Inflammatory macrophage (primary cell): ENCODE measurements at places on chromosomes 3 and 15.
A peak's percentile ranks its signal among the peaks of the same experiment; 100 is the strongest.

GRCh38 chr3:63034101-63034500, 158.9 kb upstream of the CADPS start:
- no peak for DNase-seq

DNA sequence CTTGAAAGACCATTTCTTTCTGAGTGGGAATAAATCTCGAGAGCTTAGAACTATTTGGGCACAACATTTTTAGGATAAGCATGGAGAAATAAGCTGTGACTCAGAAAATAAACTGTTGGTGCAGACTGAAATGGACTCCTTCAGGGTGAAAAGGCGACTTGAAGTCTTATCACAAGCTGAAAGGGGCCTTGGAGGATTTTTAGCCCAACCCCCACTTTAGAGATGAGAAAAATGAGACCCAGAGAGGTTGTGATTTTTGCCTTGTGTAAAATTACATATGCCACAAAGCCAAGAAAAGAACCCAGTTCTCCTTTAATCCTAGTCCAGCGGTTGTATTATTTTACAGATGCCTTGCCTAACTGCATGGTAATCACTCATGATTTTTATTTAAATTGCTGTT, 1.5 kb downstream of the ATP1B3 start:
- peak; percentile 33 for DNase-seq

DNA sequence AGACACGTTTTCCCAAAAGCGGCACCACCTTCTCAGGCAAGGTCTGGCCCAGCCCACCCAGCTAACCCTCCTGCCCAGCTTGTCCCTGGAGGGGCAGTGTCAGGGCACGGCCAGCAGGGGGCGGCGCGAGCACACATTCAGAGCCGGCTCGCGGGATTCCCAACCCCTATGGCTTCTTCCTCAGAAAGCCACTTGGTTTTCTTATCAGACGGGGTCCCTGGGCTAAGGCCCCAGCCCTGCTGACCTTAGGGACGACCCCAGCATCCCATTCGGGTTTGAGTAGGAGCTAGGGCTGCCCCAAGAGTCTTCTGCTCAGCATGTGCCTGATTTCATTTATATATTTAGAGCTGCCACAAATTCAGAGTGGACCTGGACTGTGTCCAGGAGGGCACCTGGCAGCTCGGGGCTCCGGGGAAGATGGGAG, 14.5 kb downstream of the RLBP1 start:
- DNase-seq: peak; percentile 60

DNA sequence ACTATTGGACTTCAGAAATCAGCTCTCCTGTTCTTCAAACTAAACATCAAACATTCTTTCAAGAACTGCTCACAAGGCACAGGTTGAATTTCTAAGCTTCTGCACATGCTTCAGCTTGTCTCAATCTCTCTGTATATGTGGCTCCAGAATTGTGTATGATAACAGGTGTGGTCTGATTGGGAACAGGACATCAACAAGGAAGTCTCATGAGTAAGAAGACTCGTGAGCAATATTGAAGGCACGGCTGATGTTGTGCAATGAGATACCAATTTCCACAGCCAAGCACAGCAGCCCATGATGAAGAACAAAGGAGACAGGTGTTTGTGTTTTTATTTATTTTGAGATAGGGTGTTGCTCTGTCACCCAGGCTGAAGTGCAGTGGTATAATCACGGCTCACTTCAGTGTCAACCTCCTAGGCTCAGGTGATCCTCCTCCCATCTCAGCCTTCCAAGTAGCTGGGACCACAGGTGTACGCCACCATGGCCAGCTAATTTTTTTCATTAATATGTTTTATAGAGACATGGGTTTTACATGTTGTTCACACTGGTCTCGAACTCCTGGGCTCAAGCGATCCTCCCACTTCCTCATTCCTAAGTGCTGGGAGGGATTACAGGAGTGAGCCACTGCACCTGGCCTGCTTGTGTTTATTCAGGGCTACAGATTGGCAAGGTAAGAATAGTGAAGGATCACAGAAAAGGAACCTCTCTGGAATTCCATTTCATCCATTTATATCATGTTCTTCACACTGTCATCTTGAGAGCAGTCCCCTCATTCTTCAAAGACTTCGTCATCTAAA, 32.2 kb upstream of the ABHD17C start:
- no peak for DNase-seq

GRCh38 chr3:62051506-62051905, 321.8 kb downstream of the FEZF2 start:
- DNase-seq: no peak

DNA sequence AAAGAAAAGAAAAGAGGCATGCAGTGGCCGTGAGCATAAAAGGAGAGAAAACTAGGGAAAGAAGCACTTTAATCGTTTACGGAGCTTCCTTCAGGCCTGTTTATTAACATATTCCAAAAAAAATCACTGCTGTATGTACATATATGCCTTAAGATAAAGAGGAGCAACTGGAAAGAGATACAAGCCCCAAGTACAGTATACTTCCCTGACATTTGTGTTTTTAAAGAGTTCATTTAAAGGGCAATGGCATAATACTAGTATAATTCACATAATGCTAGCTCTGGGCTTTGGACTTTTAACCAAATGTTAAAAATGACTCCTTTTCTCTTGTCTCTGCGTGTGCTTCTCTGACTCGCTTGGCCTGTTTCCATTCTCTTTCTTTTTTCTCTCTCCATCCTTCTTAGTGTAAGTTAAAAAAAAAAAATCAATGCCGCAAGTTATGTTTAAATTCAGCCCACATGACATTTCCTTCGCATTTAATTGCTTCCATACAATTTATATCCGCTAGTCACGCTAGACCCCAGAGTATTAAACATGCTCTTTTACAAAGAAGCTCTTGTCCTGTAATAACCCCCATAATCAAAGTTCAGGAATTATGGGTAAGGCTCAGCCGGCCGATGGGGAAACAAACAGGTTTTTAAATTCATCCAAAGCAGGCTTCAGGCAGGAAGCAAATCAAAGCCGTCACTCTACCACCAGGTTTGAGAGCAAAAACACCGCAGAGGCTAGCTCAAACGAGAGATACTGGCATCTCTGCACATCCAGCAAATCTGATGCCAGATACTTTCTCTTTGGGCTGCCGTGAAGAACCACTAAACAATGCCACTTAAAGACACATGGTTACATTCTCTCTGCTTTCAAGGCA, 19.4 kb downstream of the WWTR1 start:
- no peak for DNase-seq

- DNase-seq: no peak
These were observed 106.8 kb downstream of the WNT7A start for GRCh38 chr3:13772885-13773745.

- no peak for DNase-seq
These were observed 3.3 kb upstream of the ITPKA start for GRCh38 chr15:41490355-41490754.

DNA sequence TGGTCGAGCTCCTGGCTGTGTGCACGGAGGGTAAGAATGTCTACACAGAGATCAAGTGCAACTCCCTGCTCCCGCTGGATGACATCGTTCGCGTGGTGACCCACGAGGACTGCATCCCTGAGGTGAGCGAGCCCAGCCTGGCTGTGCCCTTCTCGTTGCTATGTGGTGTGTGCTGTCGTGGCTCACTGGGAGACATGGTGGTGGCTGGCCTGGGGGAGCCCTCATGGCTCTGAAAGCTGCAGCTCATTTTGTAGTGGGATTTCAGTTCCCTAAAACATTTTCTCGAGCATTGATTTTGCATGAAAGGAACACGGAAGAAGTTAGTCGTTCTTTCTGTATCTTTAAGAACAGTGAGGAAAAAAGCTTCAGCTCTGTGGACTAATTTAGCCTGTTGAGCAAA, 200.5 kb downstream of the ITPR1 start:
- no peak for DNase-seq

- DNase-seq: no peak
These were observed 80.0 kb upstream of the MRPS22 start for GRCh38 chr3:139263798-139264197.

DNA sequence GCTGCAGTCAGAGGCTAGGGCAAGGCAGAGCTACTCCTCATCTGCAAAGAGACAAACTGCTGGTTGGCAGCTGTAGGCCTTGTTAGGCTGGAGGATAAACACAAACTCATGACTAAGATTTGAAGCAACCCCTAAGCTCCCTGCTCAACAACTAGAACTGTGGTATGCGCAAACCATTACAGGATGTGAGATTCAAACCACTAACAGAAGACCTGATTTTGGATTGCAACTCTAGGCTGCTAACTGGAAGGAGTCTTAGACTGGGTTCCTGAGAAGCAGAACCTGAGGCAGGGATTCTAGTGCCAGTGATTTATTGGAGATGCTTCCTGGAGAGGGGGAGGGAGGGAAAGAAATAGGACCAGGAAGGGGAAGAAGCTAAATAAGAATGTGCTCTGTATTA, 22.5 kb downstream of the CCR4 start:
- peak; percentile 7 for DNase-seq

DNA sequence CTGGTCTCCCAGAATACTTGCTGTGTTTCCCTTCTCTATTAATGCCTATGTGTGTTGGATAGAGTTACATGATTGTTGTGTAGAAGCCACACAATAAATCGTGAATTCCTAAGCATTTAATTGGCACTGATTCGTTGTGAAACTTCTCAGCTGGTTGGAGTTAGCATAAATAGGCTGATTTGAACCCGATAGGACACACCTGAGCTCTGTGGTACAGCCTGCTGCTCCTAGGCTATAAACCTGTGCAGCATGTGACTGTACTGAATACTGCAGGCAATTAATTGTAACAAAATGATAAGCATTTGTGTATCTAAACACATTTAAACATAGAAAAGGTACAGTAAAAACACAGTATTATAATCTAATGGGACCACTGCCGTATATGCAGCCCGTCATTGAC, 4.9 kb downstream of the ACAD11 start:
- DNase-seq: no peak

GRCh38 chr3:177904621-177905020, 631.6 kb upstream of the KCNMB2 start:
- no peak for DNase-seq

- DNase-seq: no peak
These were observed 120.1 kb downstream of the OXNAD1 start for GRCh38 chr3:16385151-16385550.

DNA sequence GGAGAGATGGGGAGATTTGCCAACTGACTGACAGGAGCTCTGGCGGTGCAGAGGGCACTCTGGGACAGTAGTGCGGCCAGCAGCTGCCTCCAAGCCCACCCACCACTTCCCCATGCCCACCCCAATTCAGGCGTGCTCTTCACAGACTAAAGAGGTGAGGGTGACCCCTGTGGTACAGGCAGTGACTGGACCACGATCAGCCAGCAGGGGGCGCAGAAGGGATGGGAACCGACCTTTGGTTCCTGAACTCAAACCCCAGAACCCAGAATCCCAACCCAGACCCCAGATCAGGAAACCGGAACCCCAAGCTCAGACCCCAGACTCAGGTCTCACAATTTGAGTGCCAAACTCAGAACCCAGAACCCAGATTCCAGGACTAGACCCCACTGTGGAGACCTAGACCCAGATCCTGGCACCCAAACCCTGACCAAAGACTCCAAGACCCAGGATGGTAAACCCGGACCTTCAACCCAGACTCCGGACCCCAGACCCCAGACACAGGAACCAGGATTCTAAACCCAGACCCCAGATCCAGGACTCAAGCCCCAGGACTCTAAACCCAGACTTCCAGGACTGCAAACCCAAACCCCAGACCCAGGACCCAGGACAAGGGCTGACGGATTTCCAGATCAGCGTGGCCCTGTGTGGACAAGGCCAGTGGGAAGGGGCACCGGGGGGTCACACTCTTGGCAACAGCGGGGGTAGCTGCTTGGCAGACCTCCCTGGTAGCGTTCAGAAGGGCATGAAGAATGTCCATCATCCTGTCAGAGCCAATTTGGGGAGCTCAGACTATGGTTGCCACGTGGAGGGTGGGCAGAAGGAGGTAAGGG, 3.7 kb upstream of the MYL3 start:
- peak; percentile 69 for DNase-seq

GRCh38 chr3:114863848-114864247, 283.2 kb downstream of the ZBTB20 start:
- DNase-seq: no peak

- DNase-seq: no peak
These were observed 83.2 kb downstream of the MB21D2 start for GRCh38 chr3:192834428-192834827.

GRCh38 chr3:66383998-66384745, 116.7 kb downstream of the LRIG1 start:
- DNase-seq: no peak

DNA sequence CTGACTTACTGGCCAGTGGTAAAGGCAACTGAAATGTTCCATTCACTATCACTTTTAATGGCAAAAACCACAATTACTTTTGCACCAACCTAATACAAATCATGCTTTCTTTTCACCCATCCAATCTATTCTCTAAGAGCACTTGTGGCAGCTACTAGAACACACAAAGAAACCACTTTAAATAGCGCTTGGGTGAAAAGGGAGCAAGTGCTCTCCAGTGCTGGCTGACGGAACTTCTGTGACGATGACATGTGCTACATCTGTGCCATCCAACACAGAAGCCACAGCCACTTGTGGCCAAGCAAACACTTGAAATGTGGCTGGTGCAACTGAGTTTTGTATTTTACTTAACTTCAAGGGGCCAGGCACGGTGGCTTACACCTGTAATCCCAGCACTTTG, 18.9 kb downstream of the SH3BP5 start:
- DNase-seq: no peak

- peak; percentile 85 for DNase-seq
These were observed 19.0 kb downstream of the STOML1 start for GRCh38 chr15:73972984-73973682.

DNA sequence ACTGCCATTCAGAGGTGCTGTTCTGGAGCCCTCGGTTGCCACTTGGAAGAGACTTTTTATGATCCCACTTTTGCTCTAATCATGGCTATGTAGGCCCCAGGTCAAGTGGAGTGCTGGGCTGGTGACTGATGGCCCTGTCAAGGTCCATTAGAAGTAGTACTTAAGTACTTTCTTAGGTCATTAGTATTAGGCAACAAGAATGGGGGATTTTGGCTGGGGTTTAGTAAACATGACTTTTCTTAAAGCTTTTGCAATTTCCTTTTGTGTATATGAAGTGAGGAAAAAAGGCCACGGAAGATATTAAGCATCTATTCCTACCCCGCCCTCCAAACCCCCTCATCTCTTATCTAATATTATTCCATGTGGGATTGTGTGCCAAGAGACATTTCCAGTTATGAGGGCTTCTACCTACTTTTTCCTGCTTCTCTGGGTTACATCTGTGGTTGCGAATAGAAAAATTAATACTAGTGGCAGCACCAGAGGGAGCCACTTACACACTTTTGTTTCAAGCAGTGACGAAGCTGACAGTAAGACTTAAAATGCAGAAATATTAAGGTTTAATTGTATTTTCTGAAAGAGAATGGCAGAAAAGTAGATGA, 13.9 kb downstream of the NLGN1 start:
- no peak for DNase-seq

- no peak for DNase-seq
These were observed 6.4 kb downstream of the SNX4 start for GRCh38 chr3:125513490-125514115.

- DNase-seq: no peak
These were observed 131.2 kb downstream of the RBMS3 start for GRCh38 chr3:29412110-29412509.

GRCh38 chr15:75185271-75186029, 16.2 kb upstream of the C15orf39 start:
- DNase-seq: no peak

DNA sequence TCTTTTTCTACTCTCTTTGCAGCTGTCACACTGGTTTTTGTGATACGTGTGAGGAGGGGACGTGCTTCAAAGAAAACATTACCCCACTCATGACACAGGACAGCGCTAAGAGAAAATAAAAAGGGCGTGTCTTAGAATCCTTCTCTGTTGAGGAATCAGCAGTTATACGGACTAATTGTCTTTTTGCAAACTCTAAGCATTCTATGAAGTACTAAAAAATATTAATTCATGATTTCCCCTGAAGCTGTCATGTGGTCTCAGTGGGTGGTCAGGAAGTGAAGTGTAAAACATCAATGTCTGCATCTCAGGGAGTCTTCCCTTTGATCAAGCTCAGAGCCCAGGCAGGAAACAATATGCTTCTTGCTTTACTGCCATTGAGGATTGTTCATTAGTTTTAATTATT, 117.5 kb upstream of the CRBN start:
- no peak for DNase-seq
